Stimulated activated CD4-positive, alpha-beta T cell treated with anti-CD3 and anti-CD28 coated beads, Interleukin-15, amount 100 ng/mL, for 24 hours (primary cell): ENCODE measurements at places on chromosomes 12 and 14.

GRCh38 chr14:50272498-50272897 is 39.5 kb downstream of the L2HGDH start:
- DNase-seq, result no peak

DNA sequence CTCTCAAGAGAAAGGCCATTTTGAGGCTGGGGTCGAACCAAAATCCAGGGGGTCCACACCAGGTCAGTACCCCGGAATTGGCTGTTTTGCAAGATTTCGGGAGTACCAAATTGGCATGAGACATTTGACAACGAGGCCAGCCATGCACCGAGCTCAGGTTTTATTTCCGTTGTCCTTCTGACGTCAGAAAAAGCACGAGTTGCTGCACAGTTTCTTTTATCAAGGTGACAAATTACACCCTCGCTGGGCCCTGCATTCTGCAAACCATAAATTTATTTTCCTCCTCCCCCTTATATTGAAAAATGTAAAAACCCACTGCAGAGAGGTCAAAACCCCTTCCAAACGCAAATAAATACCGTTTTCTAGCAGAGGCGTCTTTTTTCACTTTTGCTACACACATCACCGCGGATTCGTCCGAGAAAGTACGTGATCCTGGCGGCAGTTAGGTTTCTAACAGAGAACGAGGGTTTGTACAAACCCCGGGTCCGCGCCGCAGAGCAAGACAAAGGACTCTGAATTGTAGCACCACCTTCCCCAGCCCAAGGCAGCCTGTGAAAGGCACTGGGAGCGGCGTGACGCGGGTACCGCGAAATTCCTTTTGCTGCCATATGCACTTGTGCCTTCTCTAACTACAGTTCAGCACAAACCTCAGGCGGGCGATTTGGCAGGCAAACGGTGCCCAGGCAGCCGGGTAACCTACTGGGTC is 1.8 kb downstream of the SLC38A1 start:
- DNase-seq, result peak; percentile 66

DNA sequence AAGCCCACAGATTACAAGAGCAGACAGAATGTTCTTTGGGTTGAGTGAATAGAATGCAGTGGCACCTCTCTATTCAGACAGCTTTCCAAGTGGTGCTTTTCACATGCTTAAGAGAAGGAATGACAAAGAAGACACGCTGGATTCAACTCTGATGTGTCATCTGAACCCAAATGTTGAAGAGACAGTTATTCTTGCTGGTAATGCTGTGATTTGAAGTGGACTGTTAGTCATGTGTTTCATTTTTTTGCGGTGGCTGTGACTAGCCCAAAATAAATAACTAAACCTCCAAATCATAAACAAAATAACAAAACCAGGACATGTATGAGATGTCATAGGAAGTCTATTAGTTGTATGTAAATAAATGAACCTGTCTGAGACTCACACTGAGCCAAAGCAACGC is 391.8 kb upstream of the PRICKLE1 start:
- DNase-seq, result no peak

DNA sequence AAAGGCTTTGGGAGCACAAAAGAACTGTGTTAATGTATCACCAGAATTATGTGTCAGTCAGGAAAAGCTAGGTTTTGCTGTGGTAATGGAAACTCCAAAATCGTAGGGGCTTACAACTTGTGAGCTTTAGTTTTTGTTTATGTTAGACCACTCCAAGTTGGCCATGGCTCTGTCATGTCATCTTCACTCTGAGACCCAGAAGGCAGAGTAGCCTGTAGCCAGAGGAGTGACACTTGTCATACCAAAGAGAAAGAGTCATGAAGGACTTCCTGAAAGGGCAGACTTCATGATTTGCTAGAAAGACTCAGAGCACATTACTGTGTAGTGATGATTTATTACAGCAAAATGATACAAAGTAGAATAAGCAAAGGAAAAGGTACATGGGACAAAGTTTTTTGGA is 133.6 kb upstream of the SSTR1 start:
- no peak for DNase-seq

- DNase-seq, result no peak
These were observed 53.8 kb upstream of the SGPP1 start for GRCh38 chr14:63781686-63782085.

DNA sequence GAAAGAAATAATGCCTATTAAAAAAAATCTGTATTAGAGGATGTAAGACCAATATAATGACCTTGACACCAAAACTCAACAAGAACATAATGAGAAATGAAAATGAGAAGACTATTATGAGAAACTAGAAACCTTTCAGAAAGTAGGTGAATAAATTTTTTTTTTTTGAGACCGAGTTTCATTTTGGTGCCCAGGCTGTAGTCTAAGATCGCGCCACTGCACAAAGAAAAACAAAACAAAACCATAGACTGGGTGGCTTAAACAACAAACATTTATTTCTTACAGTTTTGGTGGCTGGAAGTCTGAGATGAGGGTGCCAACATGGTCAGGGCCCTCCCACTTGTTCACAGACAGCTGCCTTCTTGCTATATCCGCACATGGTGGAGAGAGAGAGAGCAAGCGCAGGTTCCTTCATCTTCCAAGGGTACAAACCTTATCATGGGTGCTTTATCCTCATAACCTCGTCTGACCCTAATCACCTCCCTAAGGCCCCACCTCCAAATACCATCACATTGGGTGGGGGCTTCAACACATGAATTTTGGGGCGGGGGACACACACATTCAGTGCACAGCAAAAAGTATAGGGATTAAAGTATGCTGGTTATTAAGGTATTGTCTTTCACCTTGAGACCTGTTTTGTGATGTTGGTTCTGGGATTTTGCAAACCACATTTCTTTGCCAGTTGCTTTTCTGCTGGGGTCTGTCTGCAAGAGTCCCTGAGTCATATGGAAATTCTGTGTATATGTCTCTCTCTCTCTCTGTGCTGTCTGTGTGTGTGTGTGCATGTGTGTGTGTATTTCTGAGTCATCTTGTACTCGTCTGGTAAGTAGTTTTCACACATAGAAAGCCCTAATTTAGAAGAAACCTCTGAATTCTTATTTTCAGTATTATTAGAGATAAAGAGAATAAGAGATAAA is 26.2 kb downstream of the ZCRB1 start:
- peak; percentile 78 for DNase-seq

DNA sequence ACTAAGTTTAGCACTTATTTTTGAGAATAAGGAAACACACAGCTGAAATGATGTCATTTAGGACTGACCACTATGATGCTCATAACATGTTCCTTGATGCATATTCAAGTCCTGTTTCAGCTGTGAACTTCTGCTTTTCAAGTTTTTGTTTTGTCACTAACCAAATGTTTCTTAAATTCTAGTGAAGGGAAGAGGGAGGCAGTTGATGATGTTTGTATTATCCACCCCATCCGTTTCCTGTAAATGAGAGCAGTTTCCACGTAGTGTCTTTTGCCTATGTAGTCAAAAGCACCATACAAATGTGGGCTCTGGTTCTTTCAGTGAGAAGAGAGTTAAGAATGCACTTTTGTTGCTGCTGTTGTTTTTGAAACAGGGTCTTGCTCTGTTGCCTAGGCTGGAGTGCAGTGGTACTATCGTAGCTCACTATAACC is 491.8 kb downstream of the PCNX1 start:
- DNase-seq, result no peak

DNA sequence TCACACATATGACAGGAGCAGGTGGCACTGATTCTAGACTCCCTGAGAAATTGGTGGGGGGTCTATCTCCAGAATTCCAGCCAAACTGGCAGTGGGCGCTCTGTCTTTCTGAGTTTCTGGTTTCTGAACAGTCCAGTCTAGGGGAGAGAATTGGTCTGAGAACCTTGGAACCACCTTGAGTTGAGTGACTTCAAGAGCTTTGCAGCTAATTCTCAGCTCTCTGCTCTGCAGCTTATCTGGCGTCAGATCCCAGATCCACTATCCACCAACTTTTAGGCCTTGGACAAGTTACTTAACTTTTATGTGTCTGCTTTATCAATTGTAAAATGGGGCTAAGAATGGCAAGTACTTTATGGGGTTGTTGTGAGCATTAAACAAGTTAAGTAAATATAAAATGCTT is 1.7 kb upstream of the KRT76 start:
- no peak for DNase-seq

GRCh38 chr12:27711317-27711682 is 668 bp downstream of the MRPS35 start:
- peak; percentile 29 for DNase-seq

DNA sequence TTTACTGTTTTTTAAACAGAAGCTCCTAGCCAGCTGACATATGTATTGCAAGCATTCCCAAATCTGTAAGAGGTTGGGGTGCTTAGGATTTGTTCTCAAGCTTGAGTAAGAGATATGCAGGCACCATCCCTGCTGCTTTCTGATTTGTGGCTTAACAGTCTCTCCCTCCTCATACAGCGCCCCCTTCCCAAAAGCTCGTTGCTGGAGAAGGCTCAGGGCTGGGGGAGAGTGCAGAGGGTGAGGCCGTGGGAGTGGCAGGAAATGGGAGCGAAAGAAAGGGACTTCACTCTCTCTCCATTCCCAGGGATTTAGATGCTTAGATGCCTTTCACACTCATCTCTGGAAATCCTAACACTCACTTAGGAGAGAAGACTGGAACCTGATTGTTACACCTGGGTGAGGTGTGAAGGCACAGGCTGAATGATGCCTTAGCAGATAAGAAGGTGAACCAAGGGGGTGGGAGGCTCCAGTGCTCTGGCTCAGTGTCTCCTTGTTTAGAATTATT is 172.0 kb downstream of the C12orf75 start:
- DNase-seq, result no peak

DNA sequence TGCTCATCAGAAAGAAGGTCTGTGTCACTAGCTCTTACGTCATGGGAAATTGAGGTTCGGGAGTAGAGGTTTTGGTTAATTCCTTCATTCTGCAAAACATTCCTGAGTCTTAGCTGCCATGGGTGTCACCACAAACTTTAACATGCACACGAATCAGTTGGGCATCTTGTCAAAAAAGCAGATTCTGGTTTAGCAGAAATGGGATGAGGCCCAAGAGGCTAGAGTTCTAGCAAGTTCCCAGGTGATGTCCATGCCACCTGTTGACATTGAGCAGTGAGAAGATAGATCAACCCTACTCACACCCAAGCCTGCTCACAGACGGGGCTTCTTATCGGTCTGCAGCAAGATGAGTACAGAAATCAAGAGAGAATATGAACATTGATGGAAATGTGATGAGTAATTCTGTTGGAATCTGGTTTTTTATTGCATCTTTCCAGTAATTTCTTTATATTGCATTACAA is 11.7 kb upstream of the RIN3 start:
- no peak for DNase-seq

GRCh38 chr12:75542942-75543341 is 31.5 kb upstream of the KRR1 start:
- no peak for DNase-seq

DNA sequence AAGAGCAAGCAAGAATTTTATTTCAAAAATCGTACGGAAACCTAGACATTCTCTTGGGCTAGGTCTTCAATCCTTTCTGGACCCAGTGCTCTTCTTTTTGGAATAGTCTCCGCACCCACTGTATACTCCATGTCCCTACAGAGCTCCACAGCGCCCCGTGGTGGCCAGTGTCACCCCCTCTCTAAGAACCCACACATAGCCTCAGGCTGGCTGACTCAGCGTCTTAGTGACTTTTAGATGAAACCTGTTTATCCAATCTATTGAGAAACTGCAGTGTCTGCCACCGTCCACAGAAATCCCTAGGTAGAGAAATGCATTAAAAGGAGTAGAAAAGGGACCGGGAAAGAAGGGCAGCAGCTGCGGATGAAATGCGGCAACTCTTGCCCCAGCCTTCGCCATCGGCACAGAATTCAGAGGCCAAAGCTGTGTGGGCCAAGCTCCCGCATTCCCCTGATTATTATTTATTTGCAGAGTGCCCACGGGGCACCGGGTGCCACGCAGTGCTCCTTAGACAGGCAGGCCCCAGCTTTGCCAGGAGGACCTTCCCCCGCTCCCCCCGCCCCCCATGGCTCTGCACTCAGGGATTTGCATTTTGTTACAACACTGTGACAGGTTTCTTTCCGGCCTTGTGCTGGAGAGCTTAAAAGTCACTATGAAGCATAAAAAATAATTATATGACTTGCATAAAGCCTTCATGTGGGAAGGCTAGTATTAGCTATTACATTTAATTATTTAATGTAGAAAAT is 170.1 kb upstream of the FKBP4 start:
- DNase-seq, result peak; percentile 40

- DNase-seq, result no peak
These were observed 338.9 kb downstream of the C12orf50 start for GRCh38 chr12:87690236-87690810.

DNA sequence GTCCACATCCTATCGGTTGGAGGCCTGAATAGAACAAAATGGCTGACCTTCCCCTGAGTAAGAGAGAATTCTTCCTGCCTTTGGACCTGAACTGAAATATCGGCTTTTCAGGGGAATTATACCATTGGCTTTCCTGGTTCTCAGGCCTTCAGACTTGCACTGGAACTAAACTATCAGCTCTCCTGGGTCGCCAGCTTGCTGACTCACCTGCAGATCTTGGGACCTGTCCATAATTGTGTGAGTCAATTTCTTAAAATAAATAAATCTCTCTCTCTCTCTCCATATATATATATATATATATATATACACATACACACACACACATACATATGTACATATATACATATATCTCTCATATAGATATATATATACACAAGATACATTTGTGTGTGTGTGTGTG is 41.6 kb downstream of the KCNK10 start:
- no peak for DNase-seq

DNA sequence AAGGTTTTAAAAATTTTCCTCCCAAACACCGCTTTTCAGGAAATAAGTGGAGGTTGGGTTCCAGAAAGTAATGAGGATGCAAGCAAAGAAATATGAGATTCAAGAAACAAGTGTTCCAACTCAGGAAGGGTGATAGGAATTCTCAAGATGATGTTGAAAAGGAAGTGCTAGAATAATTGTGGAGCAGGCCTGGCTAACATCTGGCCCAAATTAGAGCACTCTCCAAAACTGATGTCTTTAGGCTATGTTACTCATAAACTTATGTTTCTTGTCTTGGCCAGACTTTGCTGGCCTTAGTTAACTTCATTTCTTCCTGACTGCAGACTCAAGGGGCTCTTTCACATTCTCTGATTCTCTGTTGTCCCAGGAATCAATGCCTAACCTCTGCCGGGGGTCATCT is 116.3 kb downstream of the TMTC3 start:
- no peak for DNase-seq

- no peak for DNase-seq
These were observed 5.9 kb downstream of the CBX5 start for GRCh38 chr12:54273981-54274380.

DNA sequence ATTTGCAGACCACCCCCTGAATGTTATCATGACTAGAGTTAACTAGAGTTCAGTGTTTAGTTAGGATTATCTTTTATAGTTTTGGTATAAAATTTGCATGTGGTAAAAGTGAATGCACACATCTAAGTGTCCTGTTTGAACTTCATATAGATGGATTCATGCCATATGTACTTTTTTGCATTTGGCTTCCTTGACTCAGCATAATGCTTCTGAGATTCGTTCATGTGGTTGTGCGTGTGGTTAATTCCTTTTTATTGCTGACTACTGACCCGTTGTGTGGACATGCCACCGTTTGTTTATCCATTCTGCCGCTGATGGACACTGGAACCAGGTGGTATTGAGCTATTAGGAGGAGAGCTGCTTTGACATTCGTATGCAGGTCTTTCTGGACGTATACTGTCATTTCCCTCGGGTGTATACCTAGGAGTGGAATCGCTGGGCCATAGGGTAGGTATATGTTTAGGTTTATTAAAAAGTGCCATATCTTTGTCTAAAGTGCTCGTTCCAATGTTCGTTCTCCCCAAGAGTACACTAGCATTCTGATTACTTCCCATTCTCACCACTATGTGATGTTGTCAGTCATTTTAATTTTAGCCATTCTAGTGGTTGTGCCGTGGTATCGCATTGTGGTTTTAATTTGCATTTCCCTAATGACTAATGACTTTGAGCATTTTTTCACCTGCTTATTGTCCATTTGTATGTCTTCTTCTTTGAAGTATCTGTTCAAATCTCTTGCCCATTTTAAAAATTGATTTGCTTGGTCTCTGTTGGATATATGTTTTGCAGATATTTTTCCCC is 37.7 kb downstream of the RIN3 start:
- no peak for DNase-seq
